Adrenal gland (tissue), 19 donors: ENCODE measurements at places on chromosomes 16 and 17. TPM values are rescaled to one million over a fixed set of nuclear protein-coding genes. Genes with fewer than 3 reads are reported as not detected.

DNA sequence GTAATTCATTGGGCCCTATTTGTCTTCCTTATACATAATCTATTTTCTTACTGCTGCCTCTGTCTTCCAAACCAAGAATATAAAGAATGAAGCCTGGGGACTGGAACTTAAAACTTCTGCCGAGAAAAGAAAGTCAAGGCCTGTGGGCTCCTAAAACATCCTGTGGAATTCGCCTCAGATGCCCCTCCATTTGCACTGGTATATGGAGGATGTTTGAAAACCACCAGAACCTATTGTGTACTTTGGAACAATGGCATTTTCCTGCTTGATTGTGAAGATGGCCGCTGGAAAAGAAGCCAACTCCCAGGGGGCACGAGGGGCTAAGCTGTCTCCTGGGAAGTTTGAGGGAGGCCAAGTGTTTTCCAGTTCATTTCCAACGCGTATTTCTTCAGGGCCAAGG lies 122.4 kb downstream of the WWOX start:
- H3K36me3 ChIP-seq, result no peaks in the 10 kb centered on the region
- DNase-seq, result no peak
- no peaks in the 10 kb centered on the region for H3K4me1 ChIP-seq

DNA sequence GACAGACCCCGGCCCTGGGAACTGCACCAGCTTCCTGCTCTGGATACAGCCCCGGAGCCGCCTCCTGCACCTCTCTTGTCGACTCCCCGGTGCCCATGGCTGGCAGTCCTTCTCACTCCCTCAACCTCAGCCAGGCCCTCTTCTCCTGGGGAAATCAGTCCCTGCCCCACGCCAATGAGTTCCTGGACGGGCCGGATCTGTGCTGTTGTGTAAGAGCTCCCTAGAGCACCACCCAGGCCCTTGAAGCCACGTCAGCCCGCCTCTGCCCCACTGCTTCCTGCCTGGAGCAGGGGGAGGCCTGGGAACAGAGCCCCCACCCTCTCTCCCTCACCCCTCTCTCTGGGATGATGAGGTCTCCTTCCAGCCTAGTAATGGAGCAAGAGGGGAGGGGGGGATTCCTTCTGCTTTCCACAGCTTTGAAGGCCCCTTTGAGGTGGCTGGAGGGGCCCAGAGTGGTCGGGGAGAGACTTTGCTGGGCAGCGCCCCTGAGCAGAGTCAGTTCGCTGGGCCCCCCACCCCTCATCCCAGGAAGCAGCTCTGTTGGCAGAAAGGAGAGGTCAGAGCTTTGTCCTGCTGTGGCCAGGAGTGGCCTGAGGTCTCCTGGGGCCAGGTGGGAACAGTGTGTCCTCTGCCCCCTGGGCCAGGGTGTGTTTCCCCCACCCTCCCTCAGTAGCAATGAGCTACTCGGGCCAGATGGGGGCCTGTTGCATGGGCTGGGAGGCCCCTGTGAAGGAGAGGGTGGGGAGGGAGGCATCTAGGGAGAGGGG lies 3.8 kb downstream of the PRR29 start:
- no peak overlapping the region for H3K27ac ChIP-seq
- H3K4me1 ChIP-seq, result peaks cover 10% of the 10 kb centered on the region
- peaks cover 6% of the 10 kb centered on the region for H3K27me3 ChIP-seq
- no peak overlapping the region for H3K4me3 ChIP-seq
- no peaks in the 10 kb centered on the region for H3K36me3 ChIP-seq

DNA sequence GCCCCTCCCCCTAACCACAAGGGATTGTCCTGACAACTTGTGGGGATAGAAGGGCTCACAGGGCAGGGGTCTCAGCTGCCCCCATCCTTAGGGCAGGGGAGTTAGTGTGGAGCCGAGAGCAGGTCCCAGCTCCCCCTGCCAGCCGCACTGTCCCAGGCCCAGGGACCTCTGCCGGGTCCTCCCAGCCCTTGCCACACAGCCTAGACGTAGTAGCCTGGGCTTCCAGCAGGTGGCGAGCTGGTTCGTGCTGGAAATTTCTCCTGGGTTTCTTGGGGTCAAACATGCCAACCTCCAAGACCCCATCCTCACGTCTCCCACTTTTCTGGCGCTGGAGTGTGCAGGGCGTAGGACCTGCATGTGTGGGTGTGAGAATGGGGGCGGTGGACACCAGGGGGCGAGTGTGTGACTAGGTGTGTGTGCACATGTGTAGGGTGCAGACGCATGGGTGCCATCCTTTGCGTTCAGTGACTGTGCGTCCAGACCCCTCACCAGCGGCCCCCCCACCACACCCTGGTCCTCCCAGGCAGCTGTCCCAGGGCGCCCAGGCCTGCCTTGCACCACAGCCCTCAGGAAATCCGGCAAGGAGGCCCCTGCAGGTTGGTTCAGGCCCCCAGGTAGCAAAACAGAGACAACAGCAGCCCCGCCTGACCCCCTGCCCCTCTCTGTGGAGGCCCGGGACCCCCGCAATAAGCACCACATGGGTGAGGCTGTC lies 29.5 kb downstream of the SBK1 start:
- H3K4me1 ChIP-seq, result no peaks in the 10 kb centered on the region
- H3K27ac ChIP-seq, result no peak overlapping the region
- DNase-seq, result no peak
- no peaks in the 10 kb centered on the region for H3K36me3 ChIP-seq
- no peaks in the 10 kb centered on the region for H3K27me3 ChIP-seq

GRCh38 chr17:2804912-2805311 lies 8.7 kb downstream of the RAP1GAP2 start:
- no peak overlapping the region for H3K4me3 ChIP-seq
- H3K4me1 ChIP-seq, result peaks cover 7% of the 10 kb centered on the region
- DNase-seq, result no peak
- peak overlapping the region; percentile 52 for H3K27ac ChIP-seq
- no peaks in the 10 kb centered on the region for H3K36me3 ChIP-seq
- H3K27me3 ChIP-seq, result no peaks in the 10 kb centered on the region

GRCh38 chr16:87077750-87078127 lies 239.5 kb downstream of the C16orf95 start:
- no peak for DNase-seq
- H3K4me3 ChIP-seq, result no peak overlapping the region
- H3K4me1 ChIP-seq, result no peaks in the 10 kb centered on the region
- no peaks in the 10 kb centered on the region for H3K27me3 ChIP-seq
- no peak overlapping the region for H3K27ac ChIP-seq
- no peaks in the 10 kb centered on the region for H3K36me3 ChIP-seq

- H3K27me3 ChIP-seq, result no peaks in the 10 kb centered on the region
- H3K27ac ChIP-seq, result no peak overlapping the region
- H3K4me1 ChIP-seq, result no peaks in the 10 kb centered on the region
- no peaks in the 10 kb centered on the region for H3K36me3 ChIP-seq
- no peak for DNase-seq
- H3K4me3 ChIP-seq, result no peak overlapping the region
These were observed 3.1 kb downstream of the CD300C start for GRCh38 chr17:74542727-74543383.

DNA sequence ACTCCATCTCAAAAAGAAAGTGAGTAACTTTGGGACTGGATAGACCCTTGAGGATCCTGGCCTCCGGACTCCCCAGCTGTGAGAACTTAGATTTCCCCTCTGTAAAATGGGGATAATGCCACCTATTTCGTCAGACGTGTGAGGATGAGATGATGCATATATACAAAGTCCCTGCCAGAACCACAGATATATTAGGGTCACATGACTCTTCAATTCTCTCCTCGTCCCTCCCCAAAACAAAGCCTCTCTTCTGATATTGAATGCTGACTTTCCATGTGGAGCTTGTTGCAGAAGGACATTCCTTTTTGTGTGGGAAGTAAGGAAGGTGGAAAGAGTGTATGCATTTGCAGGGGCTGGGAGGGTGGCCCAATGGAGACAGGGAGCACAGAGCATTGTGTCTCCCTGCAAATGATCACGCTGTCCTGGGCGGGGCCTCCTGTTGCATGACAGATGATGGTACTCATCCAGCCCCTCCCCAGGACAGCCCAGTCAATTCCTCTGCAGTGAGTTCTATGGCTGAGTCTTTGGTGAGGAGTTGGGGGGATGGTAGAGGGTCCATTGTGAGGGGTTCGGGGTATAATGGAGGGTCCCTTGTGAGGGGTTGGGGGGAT lies 35.1 kb upstream of the MGAT5B start:
- no peak overlapping the region for H3K4me3 ChIP-seq
- H3K36me3 ChIP-seq, result no peaks in the 10 kb centered on the region
- H3K27ac ChIP-seq, result no peak overlapping the region
- DNase-seq, result no peak
- H3K4me1 ChIP-seq, result no peaks in the 10 kb centered on the region
- H3K27me3 ChIP-seq, result no peaks in the 10 kb centered on the region

GRCh38 chr16:84683691-84684591 lies 15.9 kb upstream of the USP10 start:
- H3K4me1 ChIP-seq, result no peaks in the 10 kb centered on the region
- H3K27ac ChIP-seq, result no peak overlapping the region
- H3K4me3 ChIP-seq, result no peak overlapping the region
- no peaks in the 10 kb centered on the region for H3K27me3 ChIP-seq
- no peak for DNase-seq
- H3K36me3 ChIP-seq, result no peaks in the 10 kb centered on the region

DNA sequence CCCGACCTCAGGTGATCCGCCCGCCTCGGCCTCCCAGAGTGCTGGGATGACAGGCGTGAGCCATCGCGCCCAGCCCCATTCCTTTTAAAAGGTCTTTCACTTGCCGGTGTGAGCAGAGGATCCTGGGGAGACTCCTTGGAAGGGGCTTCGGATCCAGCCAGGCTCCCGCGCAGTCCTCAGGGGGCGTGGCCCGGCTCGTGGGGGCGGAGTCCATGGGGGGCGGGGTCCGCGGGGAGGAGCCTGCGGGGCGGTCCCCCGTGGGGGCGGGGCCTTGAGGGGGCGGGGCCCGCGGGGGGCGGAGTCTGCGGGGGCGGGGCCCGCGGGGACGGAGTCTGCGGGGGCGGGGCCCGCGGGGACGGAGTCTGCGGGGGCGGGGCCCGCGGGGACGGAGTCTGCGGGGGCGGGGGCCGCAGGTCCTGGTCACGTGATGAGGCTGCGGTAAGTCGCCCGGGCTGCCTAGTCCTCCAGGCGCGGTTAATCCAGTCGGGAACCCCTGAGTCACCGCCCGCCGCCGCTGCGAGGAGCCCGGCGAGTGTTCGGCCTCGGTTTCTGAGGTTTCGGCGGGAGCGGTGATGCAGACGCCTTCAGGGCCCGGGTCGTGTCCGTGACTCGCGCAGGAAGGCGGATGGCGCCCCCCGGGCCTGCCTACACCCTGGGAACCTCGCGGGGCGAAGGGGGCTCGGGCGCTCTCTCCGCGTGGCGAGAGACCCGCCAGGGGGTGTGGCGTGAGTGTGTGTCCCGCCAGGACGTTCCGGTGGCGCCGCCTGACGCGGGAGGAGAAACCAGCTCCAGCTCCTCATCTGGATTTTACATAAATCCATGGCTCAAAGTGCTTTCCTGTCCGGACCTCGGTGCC lies 23.6 kb upstream of the ABR start:
- peaks cover 5% of the 10 kb centered on the region for H3K4me1 ChIP-seq
- H3K36me3 ChIP-seq, result no peaks in the 10 kb centered on the region
- H3K4me3 ChIP-seq, result peak overlapping the region; percentile 74
- H3K27ac ChIP-seq, result peak overlapping the region; percentile 48
- DNase-seq, result peak; percentile 79
- H3K27me3 ChIP-seq, result no peaks in the 10 kb centered on the region

- no peak for DNase-seq
- H3K27ac ChIP-seq, result no peak overlapping the region
- no peaks in the 10 kb centered on the region for H3K36me3 ChIP-seq
- H3K27me3 ChIP-seq, result no peaks in the 10 kb centered on the region
These were observed 46.8 kb downstream of the TMEM235 start for GRCh38 chr17:78278139-78278741.

DNA sequence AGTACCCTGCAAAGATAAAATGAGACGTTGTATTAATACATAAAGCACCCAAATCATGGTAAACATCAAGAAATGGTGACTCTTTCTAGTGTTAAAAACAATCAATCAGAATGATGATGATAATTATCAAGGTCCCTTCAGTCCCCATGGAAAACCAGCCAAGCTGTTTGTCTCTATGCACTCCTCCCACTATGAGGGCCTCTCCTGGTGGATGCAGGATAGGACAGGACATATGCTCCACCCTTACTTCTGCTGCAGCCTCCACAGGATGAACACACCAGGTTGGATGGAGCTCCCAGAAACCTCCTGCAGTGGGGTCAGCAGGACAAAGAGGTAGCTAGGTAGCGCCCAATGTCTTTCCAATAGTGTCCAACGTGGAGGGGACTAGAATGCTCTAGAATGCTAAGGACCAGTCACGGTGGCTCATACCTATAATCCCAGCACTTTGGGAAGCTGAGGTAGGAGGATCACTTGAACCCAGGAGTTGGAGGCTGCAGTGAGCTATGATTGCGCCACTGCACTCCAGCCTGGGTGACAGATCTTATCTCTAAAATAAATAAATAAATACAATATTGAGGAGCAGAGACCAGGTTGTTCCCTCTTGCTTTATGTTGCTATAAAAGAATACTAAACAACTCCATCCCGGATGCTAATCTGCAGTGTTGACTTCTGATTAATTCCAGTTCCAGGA lies 9.9 kb upstream of the KDM8 start:
- no peak overlapping the region for H3K4me3 ChIP-seq
- H3K27ac ChIP-seq, result no peak overlapping the region
- H3K36me3 ChIP-seq, result no peaks in the 10 kb centered on the region
- no peak for DNase-seq
- H3K4me1 ChIP-seq, result no peaks in the 10 kb centered on the region

DNA sequence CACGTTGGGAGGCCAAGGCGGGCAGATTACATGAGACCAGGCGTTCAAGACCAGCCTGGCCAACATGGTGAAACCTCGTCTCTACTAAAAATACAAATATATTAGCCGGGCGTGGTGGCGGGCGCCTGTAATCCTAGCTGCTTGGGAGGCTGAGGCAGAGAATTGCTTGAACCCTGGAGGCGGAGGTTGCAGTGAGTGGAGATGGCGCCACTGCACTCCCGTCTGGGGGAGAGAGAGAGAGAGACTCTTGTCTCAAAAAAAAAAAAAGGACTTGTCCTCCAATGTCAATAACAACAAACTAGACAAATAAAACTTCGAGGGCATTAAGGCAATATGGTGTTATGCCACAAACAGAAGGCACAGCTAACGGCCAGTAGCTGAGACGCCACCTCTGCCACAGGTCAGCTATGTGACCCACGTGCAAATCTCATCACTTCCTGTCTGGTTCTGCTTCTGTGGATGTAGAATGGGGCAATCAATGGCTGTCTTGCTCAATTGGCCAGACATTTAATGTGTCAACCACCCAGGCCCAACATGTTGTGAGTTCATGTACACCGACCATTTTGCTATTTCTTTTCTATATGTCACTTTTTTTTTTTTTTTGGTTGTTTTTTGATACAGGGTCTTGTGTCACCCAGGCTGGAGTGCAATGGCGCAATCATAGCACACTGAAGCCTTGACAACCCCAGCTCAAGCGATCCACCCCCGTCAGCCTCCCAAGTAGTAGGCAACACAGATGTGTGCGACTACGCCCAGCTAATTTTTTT lies 834 bp upstream of the TXNDC11 start:
- no peaks in the 10 kb centered on the region for H3K36me3 ChIP-seq
- peak; percentile 56 for DNase-seq
- H3K27me3 ChIP-seq, result no peaks in the 10 kb centered on the region
- peak overlapping the region; percentile 94 for H3K4me3 ChIP-seq
- H3K4me1 ChIP-seq, result peaks cover 25% of the 10 kb centered on the region
- H3K27ac ChIP-seq, result peak overlapping the region; percentile 98

- no peak for DNase-seq
- H3K36me3 ChIP-seq, result no peaks in the 10 kb centered on the region
- no peak overlapping the region for H3K4me3 ChIP-seq
- H3K27ac ChIP-seq, result no peak overlapping the region
- no peaks in the 10 kb centered on the region for H3K4me1 ChIP-seq
These were observed 3.7 kb upstream of the DNASE1 start for GRCh38 chr16:3650631-3651265.

TOM1L1 gene
- total RNA-seq, result 27.0 TPM

RAP1GAP2 gene
- total RNA-seq, result 7.3 TPM

BICDL2 gene
- total RNA-seq, result 0.31 TPM

OR3A2 gene
- total RNA-seq, result 0.18 TPM

ABAT gene
- 27.4 TPM for total RNA-seq

TTLL6 gene
- not detected for total RNA-seq

MT1G gene
- total RNA-seq, result 3.7 TPM

EFCAB5 gene
- total RNA-seq, result not detected
